A172 (cell line): ENCODE measurements at places on chromosomes 6 and 20.

GRCh38 chr20:2871111-2871465, 2.2 kb upstream of the PTPRA start:
- DNase-seq: no peak

DNA sequence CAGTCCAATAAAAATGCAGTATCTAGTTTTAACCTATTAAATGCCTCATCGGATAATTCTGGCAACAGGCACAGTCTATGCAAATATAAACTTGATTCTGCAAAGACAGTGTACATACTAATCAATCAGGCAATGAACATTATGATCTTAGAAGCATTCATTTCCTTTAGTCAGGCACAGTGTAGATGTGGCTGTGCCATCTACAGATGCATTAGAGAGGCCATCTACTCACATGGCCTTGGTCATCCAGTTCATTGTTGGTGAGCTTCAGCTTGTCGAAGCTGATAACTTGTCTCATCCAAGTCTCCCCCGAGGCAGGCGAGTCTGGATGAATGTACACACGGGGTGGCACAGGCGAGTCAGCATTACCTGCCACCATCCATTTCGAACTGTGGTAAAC, 7.9 kb downstream of the TBX18 start:
- no peak for DNase-seq

GRCh38 chr20:3168079-3168828, 5.1 kb downstream of the LZTS3 start:
- no peak for DNase-seq

- no peak for DNase-seq
Measured at GRCh38 chr20:24166123-24166381, 177.5 kb upstream of the GGTLC1 start.
